ENCODE measurements at places on chromosomes 1 and 21.

- DNase-seq, result no peak
Observed at GRCh38 chr21:36093512-36093911, 23.7 kb downstream of the CBR1 start.

- no peak for DNase-seq
Observed at GRCh38 chr1:41353744-41354143, 7.5 kb upstream of the FOXO6 start.

DNA sequence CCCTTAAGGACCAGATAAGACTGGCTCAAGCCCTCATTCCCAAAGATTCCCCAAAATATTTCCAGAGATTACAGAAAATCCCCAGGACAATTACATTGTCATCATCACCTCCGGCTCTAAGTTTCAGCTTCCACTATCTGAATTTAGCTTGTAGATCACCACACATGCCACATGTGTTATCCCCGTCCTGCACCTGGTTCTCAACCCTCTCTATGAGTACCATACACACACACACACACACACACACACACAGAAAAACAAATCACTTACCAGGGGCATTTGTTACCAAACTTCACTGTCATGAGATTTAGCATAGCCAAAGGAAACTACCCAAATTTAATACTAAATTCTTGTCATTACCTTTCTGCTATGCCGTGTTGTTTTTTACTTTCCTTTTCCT lies 15.4 kb upstream of the TSPAN1 start:
- DNase-seq, result no peak

- DNase-seq, result no peak
Observed at GRCh38 chr1:159991513-159991912, 37.5 kb upstream of the SLAMF9 start.

Measured in CD4-positive, alpha-beta T cell treated with Interleukin-2 at 100 ng/mL for 4 hours (primary cell).